CD4-positive, alpha-beta T cell treated with Interleukin-1 beta for 1 hour (primary cell): ENCODE measurements at places on chromosomes 11 and 22.

DNA sequence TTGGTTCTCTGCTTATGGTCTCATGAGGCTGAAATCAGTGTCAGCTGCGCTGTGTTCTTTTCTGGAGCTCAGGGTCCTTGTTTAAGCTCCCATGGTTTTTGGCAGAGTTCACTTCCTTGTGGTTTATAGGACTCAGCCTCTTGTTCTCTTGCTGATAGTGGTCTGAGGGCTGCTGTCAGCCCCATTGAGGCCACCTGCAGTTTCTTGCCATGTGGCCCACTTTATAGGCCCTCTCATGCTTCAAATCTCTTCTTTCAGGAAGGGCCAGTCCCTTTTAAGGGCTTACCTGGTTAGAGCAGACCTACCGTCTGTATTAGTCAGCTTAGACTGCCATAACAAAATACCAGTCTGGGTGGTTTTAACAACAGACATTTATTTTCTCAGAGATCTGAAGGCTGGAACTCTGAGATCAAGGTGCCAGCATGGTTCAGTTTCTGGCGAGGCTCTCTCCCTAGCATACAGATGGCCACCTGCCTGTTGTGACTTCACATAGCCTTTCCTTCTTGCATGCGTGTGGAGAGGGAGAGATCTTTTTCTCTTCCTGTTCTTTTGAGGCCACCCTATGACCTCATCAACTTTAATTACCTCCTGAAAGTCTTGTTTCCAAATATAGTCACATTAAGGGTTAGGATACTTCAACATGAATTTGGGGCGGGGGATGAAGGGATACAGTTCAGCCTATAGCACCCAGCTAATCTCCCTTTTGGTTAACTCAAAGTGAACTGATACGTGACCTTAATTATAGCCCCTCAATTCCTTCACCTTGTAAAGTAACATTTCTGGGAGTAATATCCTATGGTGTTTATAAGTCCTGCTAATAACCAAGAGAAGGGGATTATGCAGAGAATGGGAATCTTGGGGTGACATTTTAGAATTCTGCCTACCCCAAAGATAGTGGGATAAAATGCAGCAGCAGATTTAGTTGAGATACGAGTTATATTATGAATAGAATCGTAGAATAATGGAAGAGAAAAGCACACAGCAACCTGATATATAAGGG, 131.8 kb downstream of the UVRAG start:
- no peak for DNase-seq

DNA sequence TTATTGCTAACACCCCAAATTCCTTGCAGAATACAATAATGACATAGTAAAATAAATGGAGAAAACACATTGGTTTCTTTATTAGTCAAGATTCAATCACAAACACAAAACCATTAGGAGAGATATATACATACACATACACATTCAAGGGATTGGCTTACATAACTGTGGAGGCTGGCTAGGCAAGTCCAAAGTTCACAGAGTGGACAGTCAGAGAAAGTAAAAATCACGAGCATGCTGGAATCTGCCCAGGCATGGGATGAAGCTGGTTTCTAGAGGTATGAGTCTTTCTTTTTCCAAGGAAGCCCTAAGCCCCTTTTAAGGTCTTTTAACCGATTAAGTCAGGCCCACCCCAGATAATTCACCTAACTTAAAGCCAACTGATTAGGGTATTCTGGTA, 13.6 kb upstream of the OR56B1 start:
- no peak for DNase-seq

DNA sequence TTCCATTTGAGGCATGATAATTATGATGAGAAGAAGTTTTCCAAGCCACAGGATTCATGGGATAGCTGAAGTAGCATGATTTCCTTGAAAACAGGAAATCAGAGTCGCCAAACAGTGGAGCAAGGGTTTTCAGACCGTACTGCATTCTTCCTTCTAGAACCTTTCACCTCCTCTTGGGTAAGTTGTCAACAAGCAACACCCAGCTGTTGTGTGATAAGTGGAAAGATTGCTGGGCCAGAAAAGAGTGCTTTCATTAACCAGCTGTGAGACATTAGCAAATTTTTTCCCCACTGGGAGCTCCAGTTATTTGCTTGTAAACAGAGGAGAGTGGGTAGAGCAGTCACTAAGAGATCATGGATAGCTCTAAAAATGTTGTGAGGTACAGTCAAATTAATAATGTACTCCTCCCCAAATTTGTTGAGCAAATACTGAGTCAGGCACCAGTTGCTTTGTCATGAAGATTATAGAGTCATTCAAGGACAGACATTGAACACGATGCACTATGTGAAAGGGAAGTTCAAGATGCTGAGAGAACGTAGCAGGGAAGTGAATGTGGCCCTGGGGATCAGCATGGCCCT, 11.7 kb upstream of the MPEG1 start:
- no peak for DNase-seq

GRCh38 chr11:108530426-108530825, 32.2 kb upstream of the POGLUT3 start:
- no peak for DNase-seq

- DNase-seq = no peak
Observed at GRCh38 chr11:31132531-31133421, 236.8 kb downstream of the DCDC1 start.

- peak; percentile 1 for DNase-seq
Observed at GRCh38 chr11:95849087-95849825, 59.0 kb downstream of the CEP57 start.

DNA sequence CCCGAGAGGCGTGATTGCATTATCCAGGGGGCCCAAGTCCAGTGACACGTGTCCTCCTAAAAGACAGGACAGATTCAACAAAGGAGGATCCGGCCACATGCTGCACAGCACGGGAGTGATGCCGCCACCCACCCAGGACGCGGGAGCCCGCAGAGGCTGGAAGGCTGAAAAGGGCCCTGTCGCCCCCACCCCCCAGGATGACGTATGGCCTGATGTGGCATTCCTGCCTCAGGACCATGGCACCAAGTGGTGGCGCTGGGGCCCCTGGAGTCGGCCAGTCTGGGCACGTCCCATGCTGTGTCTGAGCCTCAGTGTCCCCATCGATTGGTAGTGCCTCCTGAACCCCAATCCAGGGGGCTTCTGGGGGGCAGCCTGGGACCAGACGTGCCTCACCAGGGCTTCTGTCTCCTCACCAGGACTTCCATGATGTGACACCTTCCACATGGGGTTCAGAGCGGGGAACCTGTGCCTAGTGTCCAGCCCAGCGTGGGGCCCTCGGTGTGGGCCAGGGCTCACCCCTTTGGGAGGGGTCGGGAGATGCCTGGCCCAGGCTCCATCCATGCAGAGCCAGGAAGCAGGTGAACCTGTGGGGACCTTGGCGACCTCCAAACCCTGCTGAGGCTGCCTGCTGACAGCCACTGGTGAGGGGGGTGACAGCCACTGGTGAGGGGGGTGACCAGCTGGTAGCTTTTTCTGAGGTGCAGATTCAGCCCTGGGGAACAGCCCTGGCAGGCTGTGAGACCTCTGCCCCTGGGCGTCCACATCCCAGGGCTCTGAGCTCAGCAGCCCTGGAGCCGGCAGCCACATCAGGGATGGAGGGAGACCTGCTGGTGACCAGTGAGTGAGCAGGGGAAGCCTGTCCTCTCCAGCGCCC, 75.3 kb downstream of the KCNQ1 start:
- DNase-seq = no peak
